Kasumi-1 (cell line): ENCODE measurements at places on chromosomes 2 and 18.
A peak's percentile ranks its signal among the peaks of the same experiment; 100 is the strongest.

DNA sequence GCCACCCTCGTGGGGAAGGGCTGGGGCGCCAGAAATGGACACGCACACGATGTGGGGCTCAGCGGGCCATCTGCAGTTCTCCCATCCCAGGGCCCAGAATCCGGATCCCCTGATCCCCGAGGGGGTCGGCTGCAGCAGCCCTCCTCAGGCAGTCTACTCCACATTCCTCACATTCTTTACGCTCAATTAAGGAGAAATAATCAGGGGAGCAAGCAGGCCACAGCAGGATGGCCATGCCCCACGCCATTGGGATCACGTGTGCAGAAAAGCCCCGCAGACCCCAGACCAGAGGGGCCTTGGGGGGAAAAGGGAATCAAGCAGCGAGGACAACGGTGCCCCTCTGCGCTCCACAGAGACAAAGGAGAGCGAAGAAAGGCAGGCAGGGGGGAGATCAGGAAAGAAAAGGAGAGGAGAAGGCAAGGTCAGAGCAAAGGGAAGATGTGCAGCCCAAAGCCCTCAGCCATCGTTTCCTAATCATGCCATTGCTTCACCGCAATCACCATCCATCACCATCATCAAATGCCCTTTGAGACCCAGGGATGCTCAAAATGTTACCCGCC is 17.5 kb upstream of the PKDCC start:
- no peak for DNase-seq

- peak; percentile 85 for DNase-seq
Observed at GRCh38 chr2:183248866-183249567, 124.8 kb downstream of the NUP35 start.

GRCh38 chr18:23949863-23950262 is 64.7 kb upstream of the TTC39C start:
- DNase-seq, result no peak

DNA sequence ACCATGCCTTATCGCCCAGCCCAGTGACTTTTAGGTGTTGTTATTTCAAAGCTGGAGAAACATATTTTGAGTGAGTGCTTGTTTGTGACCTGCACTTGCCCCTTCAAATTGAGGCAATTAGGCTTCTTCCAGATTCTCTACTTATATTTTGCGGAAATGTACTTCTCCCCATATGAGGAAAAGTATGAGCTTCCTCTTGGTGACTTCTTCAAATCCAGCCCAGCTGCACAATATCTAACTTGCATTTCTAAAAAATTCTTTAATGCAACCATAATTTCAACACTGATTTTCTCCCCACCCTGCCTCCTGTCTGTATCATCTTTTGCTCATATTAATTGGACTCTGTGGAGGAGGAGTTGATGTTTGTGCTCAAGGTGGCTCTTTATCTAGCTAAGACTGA is 391.2 kb upstream of the POU3F3 start:
- DNase-seq, result no peak

DNA sequence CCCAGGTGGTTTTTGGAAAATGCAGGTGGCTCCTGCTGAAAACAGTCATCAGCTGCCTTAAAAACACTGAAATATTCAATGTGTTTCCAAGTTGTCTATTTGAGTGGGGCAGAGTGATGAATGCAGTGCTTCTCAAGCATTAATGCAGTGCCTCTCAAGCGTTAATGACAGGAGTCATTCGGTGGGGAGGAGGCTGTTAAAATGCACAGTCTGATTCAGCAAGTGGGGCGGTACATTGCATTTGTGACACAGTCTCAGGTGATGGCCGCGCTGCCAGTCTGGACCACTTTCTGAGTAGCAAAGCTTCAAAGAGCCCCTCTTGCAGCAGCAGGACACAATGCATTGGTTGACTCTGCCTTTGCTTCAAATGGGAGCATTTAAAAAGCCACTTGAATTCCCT is 231.4 kb upstream of the RGPD4 start:
- no peak for DNase-seq

GRCh38 chr2:23280401-23280800 is 104.6 kb upstream of the KLHL29 start:
- no peak for DNase-seq

DNA sequence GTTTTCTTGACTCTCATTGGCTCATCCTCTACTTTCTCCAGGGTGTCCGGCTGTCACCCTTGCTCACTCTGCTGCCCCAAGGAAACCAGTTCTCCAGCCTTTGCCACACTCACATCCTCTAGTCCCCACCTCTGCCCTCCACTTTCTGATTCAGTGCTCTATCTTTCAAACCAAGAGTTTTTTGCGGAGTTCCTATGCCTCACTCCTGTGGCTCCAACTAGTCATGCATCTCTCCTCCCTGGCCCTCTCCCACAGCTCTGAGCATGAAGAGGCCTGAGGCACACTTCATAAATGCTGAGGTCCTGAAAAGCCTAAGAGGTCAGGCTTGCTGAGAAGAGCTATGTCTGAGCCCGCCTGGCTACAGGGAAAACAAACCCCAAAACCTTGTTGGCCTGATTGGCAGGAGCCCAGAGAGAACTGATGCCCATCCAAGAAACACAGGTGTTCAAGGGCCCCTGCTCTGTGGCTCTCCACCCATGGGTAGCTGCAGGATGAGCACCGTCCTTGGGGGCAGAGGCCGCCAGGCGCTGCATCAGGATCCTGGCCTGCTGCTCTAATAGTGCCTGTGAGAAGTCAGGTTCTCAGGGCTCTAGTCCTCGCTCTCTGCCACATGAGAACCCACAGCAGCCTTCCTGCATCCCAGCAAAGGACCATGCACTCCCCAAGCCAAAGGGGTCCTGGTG is 42.1 kb downstream of the HS1BP3 start:
- DNase-seq, result no peak

DNA sequence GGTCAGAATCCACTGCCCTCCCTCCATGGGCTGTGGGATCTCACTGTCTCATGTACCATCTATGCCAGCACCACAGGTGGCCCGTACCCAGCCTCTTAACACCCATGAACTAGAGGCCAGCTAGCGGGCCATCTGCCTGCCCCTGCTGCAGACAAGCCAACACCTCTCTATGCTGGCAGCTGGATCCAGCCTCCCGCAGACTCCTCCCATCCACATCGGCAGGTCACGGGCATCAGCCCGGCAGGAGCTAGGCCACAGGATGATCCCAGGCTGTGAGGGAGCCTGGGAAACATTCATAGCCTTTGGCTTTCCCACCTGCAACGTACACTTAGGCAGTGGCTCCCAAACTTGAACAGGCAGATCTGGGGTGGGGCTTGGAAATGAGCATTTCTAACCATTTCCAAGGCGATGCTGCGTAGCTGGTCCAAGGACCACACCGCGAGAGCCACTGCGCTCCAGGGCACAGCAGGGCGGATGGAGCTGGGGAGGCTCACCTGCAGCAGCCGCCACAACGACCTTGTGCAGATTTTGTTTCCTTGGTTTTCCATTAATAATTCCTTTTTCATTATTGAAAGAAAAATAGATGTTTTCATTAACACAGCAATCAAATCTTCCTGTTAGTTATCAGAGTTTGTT is 114.7 kb downstream of the KCNF1 start:
- DNase-seq, result no peak

GRCh38 chr2:204628926-204629712 is 83.8 kb downstream of the PARD3B start:
- DNase-seq, result no peak

DNA sequence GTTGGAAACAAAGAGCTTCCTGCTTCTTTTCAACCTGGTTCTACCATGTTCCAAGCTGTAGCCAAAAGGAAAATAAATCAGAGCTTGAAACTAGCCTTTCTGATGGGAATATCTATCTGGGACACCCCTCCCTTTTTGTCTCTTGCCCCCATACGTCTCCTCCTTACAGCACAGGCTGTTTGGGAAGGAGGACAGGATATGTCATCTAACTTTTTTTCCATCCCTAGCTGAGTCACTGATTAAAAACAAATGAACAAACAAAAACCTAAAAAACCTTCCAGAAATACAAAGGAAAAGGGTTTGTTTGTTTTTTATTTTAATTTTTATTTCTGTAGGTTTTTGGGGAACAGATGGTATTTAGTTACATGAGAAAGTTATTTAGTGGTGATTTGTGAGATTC is 151.6 kb downstream of the FAM210A start:
- no peak for DNase-seq

- no peak for DNase-seq
Observed at GRCh38 chr2:77190721-77191346, 331.3 kb downstream of the LRRTM4 start.

- DNase-seq, result no peak
Observed at GRCh38 chr2:24509425-24509824, 18.4 kb downstream of the NCOA1 start.

GRCh38 chr2:147173798-147174197 is 671.0 kb upstream of the ACVR2A start:
- DNase-seq, result no peak

GRCh38 chr2:96733931-96734330 is 5.9 kb downstream of the LMAN2L start:
- DNase-seq, result no peak

GRCh38 chr2:149175956-149176355 is 137.5 kb downstream of the LYPD6B start:
- DNase-seq, result no peak

DNA sequence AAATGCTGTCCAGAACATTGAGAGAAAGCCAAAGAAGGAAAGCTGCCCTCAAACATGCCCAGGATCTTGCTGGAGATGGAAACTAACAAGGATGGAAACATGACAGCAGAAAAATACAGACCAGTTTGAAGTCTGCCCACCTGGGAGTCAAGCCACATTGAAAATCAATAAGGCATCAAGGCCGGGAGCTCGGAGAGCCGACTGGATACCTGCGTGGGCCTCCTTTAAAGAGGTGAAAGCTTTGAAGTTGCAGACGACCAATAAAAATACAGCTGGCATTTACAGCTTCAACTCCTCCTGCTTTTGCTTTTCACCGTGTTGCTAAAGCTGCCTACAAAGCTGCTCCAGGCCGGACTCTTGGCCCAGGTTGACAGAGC is 279.7 kb downstream of the SRBD1 start:
- DNase-seq, result no peak

- DNase-seq, result no peak
Observed at GRCh38 chr2:33268246-33268831, 208.1 kb upstream of the RASGRP3 start.

DNA sequence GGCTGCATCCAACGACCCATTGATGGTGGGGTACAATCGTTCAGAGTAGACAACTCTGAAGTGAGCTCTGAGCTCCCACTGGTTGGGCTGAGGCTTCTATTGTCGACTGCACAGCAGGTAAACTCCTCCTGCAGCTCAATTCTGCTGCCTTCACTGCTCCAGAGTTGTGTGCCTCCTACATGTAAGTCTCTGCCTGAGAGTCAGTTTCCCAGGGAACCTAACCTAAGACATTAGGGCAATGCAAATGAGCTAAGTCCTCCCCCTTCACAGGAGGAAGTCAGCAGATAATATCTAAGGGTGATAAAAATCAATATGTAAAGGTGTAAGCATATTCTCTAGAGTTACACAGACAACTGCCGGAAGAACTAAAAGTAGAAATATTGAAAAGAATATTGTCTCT is 22.5 kb upstream of the ACYP2 start:
- no peak for DNase-seq

- peak; percentile 38 for DNase-seq
Observed at GRCh38 chr2:196925051-196925767, 1.3 kb downstream of the PGAP1 start.

DNA sequence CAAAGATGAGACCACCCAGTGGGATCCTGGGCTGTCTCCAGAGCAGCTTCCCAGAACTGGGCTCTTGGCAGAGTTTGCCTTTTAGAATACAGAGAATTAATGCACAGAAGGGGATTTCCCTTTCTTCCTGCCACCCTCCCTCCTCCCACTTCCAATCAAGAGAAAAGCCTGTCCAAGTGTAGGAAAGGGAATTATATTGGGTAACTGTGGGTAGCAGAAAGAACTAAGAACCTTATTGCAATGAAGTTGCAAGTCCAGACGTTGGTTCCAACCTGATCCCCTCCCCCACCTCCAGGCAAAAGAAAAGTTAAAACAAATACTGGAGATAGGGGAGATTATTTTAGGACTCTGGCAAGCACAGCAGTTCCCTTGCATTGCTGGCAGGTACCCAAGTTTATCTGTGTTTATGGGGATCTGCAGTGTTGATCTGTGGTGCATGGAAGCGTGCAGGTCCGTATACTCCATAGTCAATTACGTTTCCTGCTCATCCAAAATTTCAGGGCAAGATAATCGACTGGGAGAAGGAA is 114.3 kb downstream of the PRKCE start:
- DNase-seq, result no peak

DNA sequence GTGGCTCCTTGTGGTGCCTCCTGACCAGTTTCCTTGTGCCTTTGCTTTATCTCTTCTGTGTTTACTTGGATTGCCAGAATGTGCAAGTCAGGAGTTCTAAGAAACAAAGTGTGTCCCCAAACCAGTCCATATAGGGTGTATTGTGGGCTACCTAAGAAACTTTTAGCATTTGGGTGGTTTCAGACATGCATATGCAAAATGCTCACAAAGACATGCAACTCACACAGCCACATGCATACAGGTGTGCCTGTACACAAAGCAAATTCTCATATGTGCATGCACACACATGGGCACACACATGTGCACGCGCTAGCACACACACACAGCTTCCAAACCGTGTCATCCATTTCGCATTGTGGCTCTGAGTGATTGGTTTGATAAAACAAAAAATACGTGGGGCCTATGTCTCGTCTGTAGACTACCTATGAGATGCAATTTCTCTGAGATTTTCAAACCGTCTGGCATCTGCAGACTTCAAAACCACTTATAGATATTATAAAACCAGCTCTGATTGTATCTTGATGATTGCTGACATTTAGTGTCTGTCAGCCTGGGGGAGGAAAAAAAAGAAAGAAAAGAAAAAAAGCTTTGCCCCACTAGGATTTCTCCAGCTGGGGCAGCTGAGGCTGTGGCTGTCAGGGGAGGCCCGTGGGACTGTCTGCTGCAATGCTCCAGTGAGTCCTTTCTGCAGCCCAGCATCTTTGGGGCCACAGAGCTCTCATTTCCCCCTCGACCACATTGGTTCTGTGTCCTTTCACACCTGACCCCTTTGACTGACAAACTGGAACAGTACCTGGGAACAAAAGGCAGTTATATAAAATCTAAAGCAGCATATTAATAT is 556.1 kb downstream of the CMPK2 start:
- no peak for DNase-seq

- no peak for DNase-seq
Observed at GRCh38 chr2:184053326-184053725, 545.0 kb upstream of the ZNF804A start.

GRCh38 chr18:57666818-57667497 is 45.3 kb upstream of the NARS1 start:
- peak; percentile 89 for DNase-seq

DNA sequence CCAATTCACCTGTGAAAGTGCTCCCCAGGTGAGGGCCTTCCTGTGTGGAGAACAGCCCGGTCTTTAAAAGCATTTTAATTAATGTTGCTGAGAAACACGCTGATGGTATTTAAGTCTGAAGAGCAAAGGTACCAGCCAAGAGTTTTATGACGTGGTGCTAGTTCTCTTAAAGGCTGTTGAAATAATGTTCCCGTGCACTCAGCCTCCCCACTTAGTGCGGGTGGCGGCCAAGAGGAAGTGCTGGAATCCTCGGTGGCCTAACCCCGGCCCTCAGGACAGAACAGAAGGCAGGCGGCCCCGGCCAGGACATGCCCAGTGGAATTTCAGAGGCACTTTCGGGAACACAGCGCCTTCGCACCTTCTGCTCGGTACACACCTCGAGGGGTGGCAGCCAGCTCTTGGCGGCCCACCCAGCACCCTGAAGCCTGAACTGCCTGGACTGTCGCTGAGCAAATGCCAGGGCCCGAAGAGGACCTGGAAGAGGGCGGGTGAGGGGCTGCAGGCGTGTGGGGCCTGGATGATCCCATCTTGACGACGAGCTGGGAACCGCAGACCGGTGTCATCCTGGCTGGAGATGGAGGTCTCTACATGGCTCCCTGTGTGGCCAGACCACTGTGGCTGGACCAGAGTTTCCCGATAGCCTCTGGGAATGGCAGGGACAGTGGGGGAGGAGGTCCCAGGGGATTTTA is 142.9 kb downstream of the ASB1 start:
- no peak for DNase-seq
